NK-92 treated with Interleukin-12 subunit alpha and Interleukin-12 subunit beta, amount 100 ng/mL, for 24 hours (cell line): ENCODE measurements at places on chromosomes 2 and 18.

DNA sequence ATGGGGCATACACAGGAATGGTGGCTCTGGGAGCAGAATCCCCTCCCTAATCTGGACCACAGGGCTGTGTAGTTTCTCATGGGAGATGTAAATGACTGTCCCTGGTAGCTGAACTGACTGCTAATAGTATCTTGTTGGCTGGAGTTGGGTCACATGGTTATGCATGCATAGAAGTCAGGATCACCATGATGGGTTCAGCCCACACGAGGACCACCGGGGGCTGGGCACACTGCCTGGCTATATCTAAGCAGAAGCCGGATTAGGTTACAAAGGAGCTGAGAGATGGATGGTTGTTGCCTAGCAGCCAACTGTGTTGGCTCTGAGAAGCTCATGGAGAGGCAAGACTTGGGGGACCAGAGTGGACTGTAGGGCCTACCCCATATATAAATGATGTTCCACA lies 6.7 kb upstream of the MAP3K2 start:
- DNase-seq, result no peak

- DNase-seq, result no peak
These were observed 759 bp upstream of the ACTR1B start for GRCh38 chr2:97664636-97664970.

DNA sequence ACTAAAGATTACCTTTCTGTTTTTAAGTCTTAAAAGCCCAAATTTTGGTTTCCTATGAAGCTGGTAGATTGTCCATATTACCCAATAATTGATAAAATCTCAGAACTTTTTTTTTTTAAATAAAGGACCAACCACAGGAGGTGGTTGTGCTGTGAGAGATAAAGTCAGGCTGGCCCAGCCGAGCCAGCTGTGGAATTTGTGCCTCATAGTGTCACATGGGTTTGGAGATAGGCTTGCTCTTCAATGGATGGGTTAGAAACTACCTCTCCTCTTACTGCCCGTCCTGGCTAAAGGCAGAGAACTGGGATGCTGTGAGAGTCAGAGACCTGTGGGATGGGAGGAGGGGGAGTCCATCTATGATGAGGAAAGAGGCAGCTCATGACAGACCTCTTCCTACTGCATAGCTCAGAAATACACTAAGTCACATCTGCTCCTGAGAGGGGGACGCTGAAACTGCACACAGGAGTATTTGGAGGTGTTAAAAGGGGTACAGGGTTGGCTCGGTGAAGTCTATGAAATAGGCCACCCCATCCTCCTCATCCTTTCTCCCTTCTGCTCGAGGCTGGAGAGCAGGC lies 99.7 kb upstream of the MGAT4A start:
- no peak for DNase-seq

- no peak for DNase-seq
These were observed 70.1 kb upstream of the STPG4 start for GRCh38 chr2:47225061-47225783.

DNA sequence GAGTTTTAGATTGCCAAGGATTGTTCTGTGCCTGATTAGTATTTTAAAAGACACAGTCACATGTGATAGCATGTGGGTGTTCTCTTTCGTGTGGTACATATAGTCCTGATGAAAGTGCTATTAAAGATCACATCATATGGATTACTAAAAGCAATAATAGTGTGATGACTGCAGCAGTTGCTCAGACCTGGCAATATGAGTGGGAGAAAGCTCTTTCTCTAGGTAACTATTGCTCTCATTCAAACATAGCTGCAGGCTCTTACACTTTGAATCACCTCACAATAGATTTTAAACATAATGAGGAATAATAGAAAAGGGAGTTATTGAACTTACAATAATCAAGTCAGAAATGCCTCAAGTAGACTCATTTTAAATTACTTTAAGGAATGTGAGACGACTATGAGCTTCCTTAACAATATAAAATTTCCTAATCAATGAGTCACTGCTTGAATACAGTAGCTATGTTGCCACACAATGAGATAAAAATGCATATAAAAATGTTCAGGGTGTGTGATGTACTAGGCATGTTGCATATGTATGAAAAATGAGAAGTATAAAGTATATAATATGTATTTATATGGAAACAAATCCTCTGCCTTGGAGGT lies 452.1 kb downstream of the TMX3 start:
- no peak for DNase-seq

DNA sequence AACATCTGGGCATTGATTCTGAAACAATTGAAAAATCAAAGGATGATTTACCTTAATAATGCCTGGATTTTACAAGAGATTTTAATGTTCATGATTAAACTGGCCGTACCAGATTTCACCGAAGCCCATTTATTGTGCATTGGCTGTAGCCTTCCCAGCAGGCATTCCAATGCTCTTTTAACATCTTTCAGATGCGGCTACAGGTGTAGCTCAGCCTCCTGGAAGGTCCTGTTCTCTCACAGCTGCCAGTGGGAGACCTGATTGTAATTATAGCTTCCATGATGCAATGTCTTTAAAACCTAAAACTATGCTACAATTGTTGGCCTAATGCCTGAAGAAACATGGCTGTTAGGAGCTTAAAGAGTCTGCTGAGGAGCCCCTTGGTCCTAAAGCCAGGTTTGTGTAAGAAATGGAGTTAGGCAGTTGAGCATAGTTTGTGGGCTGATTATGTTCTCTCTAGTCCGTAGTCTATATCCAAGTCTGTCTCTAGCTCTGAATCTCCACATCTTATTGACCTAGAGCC lies 147.4 kb downstream of the CERS6 start:
- DNase-seq, result no peak

DNA sequence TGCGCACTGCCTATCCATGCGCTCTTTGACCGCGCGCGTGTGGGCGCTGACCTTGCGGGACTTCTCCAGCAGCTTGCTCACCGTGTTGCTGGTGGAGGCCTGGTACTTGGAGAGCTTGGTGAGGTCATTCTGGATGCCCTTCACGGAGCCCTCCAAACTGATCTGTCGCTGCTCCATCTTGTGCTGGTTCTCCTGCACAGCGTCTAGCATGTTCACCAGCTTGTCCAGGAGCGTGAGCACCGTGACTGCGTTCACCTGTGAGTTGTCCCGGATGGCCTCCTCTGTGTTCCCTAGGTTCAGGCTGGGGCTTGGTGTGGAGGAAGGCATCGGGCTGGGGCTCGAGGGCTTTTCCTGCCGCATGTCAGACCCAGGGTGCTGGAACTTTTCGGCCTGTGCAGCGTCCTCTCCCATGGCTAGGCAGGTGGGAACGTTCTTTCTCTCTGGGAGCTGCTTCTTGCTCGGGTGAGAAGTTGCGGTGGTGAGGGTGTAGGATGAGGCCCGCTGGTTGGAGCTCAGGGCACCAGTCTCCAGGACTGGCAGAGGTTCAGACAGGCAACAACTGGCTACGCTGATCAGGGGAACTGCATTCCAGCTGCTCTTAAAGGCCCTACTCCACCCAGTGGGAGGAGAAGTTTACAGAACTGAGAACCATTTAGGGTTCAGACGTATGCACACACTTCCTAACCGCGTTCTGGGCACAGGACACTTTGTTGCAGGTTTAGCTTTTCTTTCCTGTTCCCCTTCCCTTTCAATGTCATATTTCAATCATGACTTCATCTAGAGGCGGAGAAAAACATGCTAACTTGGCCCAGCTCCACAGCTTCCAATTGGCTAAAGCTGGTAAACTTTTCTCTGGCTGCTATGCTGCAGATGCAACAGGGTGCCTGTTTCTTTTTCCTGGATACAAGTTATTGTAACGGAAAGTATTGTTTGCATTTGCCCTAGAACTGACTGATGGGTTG lies at the start of gene CAVIN2:
Gene CAVIN2, minus strand, starts transcription at position 574 of the 962 bp plus-strand sequence. Its CDS starts 163 bp downstream, at position 411.
- DNase-seq, result no peak

DNA sequence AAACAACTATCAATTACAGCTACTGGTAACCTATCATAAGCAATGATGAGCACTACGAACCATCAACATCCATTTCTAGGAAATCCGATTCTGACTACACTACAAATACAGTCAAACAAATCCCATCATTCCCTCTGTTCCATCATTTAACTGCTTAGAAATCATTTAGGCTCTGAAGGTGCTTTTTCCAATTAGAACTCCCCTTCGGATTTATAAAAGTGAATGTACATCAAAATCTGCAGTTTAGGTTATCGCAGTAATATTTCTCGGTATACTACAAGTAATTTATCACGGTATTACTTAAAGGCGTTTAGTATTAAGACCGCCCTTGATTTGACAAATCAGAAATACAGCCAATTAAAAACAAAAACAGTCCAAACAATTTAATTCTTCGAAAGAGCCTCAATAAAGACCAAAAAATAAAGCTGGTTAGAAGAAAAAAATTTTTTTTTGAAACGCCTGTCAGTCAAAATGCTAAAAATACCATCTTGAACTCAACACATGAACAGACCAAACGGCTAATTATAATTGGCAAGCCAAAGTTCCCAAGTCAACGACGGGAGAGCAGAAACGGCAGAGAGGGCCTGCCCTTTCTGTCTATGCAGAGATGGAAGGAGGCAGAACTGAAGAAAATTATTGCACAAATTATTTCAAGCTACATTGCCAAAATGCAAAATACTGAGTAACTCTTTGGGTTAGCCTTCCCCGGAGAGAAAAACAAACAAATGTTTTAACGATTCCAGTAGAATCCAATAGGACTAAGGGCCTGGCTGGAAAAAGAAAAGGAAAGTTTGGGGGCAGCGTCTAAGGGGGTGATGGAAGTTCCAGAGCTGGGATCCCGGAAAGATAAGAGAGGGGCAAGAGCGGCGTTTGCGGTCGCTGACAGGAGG lies 1.2 kb downstream of the VPS54 start:
- DNase-seq, result no peak

GRCh38 chr18:79334496-79335233 lies 61.1 kb upstream of the NFATC1 start:
- DNase-seq, result no peak

DNA sequence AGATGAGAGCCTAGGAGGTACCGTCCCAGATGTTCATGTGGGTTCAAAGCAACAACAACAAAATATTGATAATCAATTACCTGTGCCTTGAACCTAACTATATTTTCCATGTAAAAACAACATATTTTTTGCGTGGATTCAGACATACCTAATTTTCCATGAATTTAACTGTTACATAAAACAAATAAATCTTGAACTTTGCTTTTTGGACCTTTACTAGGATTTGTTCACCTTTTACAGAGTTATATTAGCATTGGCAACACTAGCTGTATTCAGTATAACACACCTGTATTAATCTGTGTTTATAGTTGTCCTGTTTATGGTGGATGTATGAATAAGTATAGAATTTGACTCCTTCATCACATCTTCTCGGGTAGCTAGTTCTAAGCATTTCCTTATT lies 115.8 kb upstream of the STON1 start:
- DNase-seq, result no peak

DNA sequence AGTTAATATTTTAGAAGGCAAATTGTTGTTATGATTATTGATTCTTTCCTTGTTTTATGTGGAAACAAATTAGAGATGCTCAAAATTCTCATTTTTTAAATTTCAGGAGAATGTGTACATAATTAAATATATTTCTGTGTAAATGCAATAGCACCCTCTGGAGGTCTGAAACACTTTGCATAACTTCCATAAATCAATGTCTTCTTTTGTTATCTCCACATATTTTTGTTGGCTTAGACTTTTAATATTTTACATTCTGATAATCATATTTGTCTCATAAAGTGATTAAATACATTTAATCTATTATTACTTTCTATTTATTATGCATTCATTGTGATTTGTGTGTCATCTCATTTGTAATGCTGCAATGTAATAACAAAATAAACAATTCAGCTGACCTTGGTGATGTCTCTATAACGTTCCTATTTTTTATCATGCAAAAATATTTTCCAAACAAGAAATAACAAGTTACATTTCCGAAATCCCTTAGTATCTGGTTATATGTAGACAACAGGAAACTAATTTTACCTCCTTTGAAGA lies 201.8 kb upstream of the GALNT5 start:
- DNase-seq, result no peak

- DNase-seq, result no peak
These were observed 85.3 kb downstream of the NRP2 start for GRCh38 chr2:205767617-205768016.

- no peak for DNase-seq
These were observed 74.0 kb downstream of the WDPCP start for GRCh38 chr2:63514237-63514716.

GRCh38 chr2:216615298-216616082 lies 17.7 kb upstream of the IGFBP2 start:
- DNase-seq, result no peak

GRCh38 chr2:242056026-242056425 lies 186.5 kb downstream of the RTP5 start:
- DNase-seq, result no peak

DNA sequence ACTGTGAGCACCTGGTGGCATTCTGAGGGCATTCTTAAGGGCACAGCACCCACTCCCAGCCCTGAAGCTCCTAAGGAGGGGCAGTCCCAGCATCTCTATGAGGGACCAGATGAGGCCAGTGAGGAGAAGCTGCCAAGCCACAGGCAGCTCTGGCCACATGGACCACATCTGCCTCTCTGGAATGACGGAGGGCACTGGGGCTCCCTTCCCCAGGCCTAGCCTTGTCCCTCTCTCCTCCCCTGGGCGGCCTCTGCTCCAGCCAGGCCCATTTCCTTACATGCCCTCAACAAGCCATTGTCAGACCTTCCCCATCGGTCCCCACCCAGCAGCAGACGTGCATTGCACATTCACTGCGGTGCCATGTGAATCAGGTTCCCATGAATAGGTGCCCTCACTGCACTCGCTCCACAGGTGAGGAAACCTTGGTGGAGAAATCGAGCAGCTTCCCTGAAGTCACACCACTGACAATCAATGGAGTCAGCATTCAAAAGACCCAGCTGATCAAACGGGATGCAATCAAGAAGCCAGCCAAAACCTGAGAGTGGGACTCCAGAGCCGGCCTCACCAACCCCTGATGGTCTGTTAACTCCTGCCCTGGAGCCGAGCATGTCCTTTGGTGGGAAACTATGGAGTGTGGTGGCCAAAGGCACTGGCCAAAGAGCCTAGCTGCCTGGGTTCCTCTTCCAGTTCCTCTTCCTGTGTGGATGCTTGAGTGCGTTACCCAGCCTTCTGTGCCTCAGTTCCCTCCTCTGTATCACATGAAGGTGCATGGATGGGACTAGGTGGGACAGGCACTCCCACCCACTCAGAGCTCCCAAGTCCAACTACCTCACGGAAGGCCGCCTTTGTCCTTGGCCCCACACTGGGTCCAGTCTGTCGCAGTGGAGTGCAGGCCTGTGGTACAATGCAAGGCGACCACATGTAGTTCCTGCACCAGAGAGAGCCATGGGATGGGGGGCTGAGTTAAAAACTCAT lies 147.3 kb downstream of the ZFP36L2 start:
- DNase-seq, result no peak

DNA sequence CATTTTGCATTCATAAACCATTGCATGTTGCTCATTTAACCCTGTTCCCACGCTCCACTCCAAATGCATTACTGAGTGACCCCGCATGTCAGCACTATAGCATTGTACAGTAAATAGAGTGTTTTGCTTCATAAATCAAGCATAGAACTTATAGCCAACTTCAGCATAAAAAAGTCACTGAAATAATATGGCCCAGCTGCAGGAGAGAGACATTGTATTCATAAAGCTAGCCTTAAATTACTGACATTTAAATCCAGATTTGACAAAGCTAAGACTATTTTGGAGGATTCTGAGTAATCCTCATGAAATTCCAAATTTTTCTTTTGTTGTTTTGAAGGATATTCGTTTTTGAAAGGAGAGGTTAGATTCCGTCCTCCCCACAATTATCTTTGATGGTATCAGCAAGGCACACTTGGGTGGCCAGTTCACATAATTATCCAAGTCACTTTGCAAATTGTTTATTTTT lies 320.9 kb upstream of the TCF4 start:
- no peak for DNase-seq
